ENCODE measurements at places on chromosomes 1 and 21.
A peak's percentile ranks its signal among the peaks of the same experiment; 100 is the strongest.

DNA sequence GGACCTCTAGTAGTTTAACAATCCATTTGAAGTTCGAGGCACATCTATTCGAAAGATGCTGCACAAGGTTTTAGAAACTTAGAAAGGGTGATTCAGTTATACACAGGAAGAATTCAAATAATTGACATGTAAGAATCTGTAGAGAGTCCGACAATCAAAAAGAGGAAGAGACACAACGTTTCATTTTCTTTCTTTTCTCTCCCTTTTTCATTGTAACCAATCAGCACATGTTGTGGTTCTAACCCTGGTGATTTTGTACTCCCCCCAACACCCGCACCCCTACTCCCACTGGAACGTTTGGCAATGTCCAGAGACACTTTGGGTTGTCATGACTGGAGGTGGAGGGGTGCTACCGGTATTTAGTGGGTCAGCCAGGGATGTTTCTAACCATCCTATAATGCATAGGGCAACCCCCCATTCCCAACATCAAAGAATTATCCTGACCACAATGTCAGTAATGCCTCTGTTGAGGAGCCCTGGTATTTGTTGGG lies 4.9 kb downstream of the TGFB2 start:
- DNase-seq = no peak

DNA sequence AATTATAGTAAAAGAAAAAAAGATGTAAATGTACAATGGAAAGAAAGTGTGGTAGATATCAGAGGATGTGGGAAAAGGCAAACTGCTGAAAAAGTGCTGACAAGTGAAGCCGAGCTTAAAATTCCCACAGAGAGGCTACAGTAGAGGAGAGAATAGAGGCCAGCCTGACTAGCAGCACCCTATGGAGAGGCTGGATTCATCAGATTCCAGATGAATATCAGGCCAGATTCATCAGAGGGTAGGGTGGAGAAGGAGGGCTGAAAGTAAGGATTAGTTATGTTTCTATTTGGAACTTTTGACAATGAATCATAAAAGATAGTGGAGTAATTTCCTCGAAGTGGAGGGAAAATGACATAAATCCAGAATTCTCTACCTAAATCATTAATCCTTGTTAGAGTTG lies 60.4 kb upstream of the NEK7 start:
- DNase-seq = no peak

- DNase-seq = no peak
Observed at GRCh38 chr1:171081763-171082201, 8.9 kb upstream of the FMO3 start.

GRCh38 chr1:59990470-59990869 lies 63.9 kb upstream of the CYP2J2 start:
- DNase-seq = no peak

- DNase-seq = no peak
Observed at GRCh38 chr1:933603-933940, 9.8 kb downstream of the SAMD11 start.

- no peak for DNase-seq
Observed at GRCh38 chr1:228311091-228311490, 95.5 kb downstream of the TRIM11 start.

GRCh38 chr1:145918992-145919939 lies 749 bp upstream of the PEX11B start:
- peak; percentile 36 for DNase-seq

GRCh38 chr1:37317870-37318467 lies 156.4 kb upstream of the ZC3H12A start:
- no peak for DNase-seq

GRCh38 chr21:45192332-45192731 lies 95.4 kb downstream of the POFUT2 start:
- DNase-seq = no peak

GRCh38 chr1:177629526-177629925 lies 340.3 kb downstream of the SEC16B start:
- DNase-seq = no peak

DNA sequence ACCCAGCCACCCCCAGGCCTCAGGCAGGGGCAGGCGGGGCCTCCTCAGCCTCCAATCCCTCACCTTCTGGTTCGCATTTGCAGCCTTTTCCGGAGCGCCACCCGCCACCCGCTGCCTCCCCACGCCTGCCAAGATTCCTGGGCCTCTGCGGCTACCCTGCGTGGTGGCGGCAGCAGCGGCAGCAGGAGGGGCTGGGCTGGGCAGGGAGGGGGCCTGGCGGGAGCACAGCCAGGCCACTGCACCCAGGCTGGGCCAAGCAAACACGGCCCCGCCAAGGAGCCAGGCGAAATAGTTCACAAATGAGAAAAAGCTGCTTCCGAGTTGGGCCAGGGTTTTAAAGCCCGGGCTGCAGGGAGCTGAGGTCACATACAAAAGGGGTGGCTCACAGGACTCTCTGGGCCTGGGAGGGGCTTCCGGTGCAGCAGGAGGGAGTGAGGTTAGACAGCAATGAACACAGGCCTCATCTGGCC lies 9.8 kb downstream of the COL8A2 start:
- DNase-seq = no peak

DNA sequence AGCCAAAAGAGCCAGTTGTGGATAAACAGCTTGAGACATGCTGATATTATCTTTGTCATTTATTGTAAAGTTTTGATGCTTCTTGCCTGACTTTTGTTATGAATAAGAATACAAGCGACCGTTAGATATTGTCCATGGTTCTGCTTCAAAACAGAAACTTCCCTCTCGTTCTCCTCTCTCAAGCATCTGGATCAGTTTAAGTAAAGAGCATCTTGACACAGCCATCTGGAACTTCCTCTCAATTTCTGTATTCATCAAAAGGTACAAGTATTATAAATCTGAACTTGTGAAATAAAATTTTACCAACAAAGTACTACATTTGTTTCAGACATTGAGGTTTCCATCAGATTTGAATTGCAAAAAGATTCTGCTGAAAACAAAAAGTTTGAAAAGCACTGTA lies 36.4 kb upstream of the CLDN14 start:
- no peak for DNase-seq

DNA sequence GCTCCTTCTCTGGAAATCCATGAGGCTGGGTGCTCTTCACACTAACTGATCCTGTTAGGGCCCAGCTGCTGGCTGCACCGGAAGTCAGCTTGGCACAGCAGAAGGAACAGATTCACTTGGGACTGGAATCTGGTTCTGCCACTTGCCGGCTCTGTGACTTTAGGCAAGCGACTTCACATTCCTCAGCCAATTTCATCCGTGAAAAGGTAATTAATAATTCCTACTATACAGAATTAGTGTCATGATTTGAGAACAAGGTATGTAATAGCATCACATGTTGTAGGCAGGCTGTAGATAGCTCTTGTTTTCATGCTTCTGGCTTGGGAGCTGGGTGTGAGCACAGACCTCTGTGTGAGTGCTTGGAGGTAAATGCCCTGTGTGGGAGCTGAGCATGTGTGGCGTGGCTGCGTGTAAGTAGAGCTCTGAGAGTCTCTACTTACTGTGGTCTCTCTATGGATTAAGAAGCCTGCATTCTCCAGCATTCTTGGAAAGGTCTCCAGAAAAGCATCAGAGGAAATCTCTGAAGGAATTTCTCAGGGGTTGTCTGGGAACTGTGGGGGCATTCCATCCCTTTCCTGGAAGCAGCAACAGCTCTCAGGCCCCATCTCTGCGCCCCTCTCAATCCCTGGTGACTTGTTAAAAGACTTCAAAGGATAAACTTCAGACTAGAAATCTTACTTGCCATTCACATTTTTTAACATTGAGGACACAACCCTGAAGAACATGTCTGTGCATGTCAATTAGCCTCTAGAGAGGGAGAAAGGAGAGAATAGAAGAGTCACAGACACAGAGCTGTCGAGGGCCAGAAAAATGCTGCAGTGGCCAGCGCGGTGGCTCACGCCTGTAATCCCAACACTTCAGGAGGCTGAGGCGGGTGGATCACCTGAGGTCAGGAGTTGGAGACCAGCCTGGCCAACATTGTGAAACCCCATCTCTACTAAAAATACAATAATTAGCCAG lies 47.7 kb upstream of the PPM1J start:
- DNase-seq = no peak

- no peak for DNase-seq
Observed at GRCh38 chr1:150410582-150411101, 46.7 kb downstream of the RPRD2 start.

- no peak for DNase-seq
Observed at GRCh38 chr1:44949286-44949685, 37.1 kb downstream of the EIF2B3 start.

Data from GM20000 (cell line).